ENCODE measurements at places on chromosomes 2 and 18.

DNA sequence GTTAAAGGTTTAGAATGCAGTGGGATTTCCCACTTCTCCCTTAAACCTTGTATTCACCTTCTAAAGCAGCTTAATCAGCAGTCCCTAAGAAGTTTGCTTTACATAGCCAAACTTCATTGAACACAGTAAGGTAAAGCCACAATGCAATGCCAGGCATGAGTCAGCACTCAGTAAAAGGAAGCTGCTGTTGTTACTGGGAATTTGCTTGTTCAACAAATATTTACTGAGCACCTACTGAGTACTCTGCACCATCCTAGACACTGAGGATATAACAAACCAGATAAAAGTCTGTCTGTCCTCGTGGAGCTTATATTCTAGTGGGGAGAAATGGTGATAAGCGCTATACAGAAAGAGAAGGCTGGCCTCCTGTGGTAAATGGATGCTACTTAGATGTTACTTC is 162.7 kb downstream of the PKP4 start:
- DNase-seq = peak; percentile 27

- no peak for DNase-seq
These were observed 23.4 kb upstream of the CYP1B1 start for GRCh38 chr2:38099099-38100028.

DNA sequence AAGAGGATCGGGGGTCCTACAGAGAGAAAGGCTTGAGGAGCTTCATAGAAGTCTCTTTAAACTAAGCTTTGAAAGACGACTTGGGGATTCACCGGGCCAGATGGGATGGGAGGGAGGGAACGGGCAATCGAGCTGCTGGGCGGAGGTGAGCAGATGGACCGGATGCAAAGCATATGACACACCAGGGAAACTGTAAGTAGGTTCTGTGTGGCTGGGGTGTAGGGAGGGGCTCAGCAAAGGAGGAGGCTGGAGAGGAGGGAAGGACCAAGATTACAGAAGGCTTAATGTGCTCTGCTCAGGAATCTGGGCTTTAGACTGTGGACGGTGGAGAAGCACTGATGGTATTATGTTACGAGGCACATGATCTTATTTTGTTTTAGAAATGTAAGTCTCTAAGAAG is 131.5 kb downstream of the MAIP1 start:
- no peak for DNase-seq

- DNase-seq = no peak
These were observed 289.4 kb downstream of the ALK start for GRCh38 chr2:29632018-29632417.

GRCh38 chr2:201855356-201855755 is 49.0 kb downstream of the CDK15 start:
- no peak for DNase-seq

- no peak for DNase-seq
These were observed 66.1 kb downstream of the PTPRM start for GRCh38 chr18:7633171-7633570.

- DNase-seq = no peak
These were observed 116.6 kb downstream of the ACTR3 start for GRCh38 chr2:114006460-114006859.

- no peak for DNase-seq
These were observed 19.0 kb downstream of the TMSB10 start for GRCh38 chr2:84924173-84925106.

DNA sequence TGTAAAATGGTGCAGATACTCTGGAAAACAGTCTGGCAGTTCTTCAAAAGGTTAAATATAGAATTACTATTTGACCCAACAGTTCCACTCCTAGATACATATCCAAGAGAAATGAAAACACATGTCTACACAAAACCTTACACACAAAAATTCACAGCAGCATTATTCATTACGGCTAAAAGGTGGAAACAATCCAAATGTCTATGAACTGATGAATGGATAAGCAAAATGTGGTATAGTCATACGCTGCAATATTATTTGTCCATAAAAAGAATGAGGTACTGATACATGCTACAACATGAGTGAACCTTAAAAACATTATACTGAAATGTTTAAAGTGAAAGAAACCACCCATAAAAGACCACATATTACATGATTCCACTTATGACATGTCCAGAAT is 4.0 kb downstream of the CYP27C1 start:
- DNase-seq = no peak

DNA sequence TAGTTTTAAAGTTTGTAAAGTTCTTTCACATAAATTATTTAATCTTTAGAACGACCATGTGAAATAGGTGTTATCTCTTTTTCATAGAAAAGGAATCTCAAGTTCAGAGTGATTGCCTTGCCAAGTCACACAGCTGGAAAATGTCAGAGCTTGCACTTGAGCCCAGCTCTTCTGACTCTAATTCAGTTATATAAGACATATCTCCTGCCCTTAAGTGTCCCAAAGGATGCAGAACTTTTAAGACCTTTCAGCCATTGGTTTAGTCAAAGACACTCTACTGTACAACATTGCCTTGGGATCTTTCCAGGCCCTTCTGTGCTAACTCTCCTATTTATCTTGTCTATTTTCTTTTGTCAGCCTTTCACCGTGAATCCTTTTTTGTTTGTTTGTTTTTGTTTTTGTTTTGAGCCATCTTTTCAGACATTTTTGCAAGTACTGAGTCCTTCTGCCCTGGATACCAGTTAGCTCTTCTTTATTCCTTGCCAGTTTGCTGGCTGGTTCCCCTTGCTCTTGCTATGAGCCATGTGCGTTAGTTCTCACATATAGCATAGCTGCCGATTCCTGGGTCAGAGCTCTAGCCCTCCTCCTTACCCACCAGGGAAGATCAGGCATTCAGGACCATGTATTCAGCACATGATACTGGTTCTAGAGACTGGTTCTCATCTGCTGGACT is 160.0 kb upstream of the MYO3B start:
- DNase-seq = no peak

GRCh38 chr2:223086370-223086981 is 34.5 kb downstream of the KCNE4 start:
- no peak for DNase-seq

GRCh38 chr2:141554810-141555209 is 576.0 kb downstream of the LRP1B start:
- DNase-seq = peak; percentile 41

GRCh38 chr2:39660612-39661236 is 5.0 kb upstream of the TMEM178A start:
- no peak for DNase-seq

DNA sequence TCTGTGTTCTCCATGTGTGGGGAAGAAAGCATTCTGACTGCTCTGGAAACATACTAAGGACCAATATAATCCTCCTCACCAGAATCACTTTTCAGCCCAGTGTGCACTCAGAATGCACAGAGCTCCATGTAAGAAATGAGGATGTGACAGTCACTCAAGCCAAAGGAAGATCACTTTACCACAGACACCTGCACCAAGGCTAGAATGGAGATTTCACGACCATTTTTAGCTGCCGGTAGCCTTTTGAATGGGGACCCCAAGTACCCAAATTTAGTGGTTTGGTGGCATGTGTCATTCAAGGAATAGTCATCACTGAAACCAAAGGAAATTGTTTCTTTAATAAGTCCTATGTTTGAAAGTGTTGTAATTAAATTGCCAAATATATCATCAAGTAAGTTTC is 613.2 kb upstream of the ACVR2A start:
- DNase-seq = no peak

DNA sequence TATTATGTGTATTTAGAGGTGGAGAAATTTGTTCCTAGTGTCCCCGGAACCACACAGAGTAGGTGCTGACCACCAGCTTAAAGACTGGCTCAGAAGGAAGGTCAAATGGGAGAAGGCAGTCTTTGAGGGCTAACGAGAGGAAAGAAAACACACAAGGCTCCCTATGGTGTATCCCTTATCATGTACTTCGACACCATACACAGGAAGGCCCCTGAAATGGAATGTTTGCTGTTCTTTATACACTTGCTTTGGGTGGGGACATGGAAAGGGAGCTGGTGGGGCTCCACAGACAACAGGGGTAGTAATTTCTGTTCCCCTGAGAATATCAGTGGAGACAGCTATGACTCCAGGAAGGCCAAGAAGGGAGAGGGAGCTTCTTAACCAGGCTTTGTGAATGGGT is 6.0 kb downstream of the EPAS1 start:
- no peak for DNase-seq

- DNase-seq = no peak
These were observed 92.9 kb downstream of the DYSF start for GRCh38 chr2:71546275-71546638.

- no peak for DNase-seq
These were observed 582 bp upstream of the RAB31 start for GRCh38 chr18:9707381-9708056.

DNA sequence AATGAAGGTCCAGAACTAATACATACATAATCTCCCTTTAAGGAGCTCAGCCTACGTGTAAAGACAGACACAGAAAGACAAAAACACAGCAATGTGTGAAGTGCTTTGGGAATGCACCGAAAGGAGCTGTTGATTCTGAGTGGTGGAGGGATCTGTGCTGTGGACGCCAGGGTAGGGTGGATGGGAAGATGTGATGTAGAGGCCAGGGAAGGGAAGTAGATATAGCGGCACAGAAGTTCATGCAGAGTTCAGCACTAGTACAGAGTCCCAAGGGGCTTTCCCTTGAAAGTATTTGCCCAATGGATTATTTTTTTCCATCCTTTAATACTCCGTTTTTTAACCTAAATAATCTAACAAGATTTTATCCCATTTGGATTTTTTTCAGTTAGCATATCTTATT is 32.1 kb upstream of the DOCK10 start:
- DNase-seq = no peak

DNA sequence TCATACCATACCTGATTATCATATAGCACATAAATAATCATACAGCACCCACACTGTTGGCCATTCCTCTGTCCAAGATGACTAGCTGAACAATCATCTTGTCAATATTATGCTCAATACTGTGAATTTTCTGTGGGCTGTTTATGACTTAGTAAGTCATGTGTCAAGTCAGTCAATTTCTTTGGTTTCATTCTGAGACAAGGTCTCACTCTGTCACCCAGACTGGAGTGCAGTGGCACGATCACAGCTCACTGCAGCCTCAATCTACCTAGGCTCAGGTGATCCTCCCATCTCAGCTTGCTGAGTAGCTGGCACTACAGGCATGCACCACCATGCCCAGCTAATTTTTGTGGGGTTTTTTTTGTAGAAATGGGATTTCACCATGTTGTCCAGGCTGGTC is 5.7 kb downstream of the MCM6 start:
- DNase-seq = no peak

DNA sequence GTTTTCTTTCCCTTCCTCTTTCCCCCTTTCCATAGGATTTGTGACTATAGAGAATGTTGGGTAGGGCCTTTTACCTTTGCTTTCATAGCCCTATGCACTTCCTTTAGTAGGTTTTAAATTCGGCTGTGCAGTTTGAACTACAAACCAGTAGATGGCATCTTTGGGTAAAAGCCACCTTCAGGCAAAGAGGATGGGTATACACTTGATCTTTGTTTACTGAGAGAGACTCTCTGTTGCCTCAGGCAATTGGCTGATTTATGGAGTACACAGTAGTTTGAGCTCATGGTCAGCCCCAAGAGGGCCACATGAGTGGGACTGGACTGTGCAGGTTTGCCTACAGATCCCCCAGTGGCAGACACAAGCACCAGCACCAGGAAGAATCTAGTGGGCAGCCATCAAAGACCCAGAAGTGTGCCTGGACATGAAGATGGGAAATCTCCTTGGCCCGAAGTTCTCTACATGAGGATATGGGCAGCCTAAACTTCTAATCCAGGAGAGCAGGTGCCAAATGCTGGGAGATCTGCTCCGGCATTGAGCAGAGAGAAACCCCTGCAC is 1304.3 kb upstream of the DDX18 start:
- peak; percentile 52 for DNase-seq

GRCh38 chr18:35508746-35509338 is 11.1 kb upstream of the INO80C start:
- DNase-seq = no peak

DNA sequence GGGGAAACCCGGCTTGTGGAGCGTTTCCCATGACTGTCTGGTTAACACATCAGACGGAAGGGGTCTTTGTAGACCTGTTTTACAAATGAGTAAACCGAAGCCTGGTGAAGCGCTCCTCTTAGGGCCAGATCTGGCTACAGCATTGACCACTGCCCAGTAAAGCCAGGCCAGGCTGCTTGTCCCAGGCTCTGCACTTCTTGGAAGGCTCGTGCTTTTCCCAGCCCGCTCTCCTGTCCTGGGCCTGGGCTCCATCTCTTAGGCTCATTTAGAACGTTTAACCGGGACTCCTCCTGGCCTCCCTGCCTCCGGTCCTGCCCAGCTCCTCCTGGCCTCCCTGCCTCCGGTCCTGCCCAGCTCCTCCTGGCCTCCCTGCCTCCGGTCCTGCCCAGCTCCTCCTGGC is 4.8 kb downstream of the GPC1 start:
- DNase-seq = no peak

- no peak for DNase-seq
These were observed 41.9 kb downstream of the TMEM247 start for GRCh38 chr2:46521215-46521683.

DNA sequence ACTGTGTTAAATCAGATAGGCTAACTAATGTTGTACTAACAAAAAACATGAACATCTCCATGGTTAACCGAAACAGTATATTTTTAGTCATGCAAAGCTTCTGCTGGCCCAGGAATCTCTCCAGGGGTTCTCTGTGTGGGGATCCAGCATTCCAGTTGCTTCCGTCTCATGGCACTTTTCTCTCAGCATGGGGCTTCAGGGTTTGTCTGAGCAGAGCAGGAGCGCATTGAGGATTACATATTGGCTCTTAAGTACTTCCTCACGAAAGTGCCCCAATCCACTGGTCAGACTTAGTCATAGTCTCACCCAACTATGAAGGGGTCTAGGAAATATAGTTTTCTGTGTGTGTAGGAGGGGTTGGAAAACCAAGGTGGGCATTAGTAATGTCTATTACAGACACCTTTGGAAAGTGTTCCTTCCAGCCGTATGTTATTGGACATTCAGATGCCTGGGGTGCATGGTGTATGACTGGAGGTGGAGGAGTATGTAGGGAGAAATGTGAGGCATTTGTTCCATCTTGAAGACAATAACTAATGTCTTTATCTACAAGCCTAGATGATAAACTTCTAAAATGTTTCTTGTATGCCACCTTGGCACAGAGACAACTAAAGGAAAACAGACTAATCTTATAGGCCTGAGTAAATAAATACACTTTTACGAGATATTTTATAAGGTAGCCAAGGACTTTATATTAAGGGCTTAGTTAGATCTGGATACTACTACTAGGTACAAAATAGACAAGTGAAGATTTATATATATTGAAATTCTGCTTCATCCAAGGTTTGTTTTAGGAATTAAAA is 123.8 kb upstream of the ZEB2 start:
- DNase-seq = peak; percentile 69

DNA sequence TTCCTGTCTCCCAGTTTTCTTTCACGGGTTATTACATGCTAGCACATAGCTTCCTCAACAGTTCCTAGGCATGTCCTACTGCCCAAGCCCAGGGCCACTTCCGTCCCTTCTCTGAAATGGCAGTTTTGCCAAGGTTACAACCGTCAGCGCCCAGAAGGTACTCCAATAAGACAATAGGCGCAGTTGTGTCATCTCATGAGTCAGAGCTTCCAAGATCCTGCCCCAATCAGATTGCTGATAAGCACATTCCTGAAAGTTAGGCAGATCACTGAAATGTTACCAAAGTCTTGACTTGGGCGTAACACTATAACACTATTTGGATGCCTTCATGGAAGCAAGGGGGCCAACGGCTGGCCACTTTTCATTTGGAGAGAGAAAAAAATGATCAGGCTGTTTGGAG is 34.2 kb downstream of the GKN2 start:
- DNase-seq = no peak
